ENCODE measurements at places on chromosomes 13 and 19.

GRCh38 chr13:76885203-76886004 lies 801 bp downstream of the KCTD12 start:
- DNase-seq, result peak; percentile 23

- DNase-seq, result no peak
Measured at GRCh38 chr19:10625762-10626138, 397 bp downstream of the SLC44A2 start.

GRCh38 chr19:5864725-5865486 lies 5.4 kb downstream of the FUT5 start:
- DNase-seq, result no peak

DNA sequence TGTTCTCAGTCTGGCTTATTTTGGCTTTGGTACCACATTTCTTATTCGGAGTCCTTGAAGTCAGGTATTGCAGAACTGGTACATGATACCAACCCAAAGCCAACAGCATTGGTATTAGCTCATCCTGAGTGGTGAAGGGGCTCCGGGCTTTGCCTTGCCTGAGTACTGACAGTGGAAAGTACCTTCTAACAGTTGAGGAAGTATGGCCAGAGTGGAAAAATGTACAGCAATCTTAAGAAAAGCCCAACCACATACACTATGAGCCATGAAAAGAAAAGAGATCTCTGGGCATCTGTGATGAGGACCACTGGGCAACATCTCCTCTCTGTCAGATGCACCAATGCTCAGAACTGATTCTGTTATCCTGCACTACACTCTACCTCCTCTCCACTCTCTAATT lies 8.3 kb downstream of the LCP1 start:
- no peak for DNase-seq

- DNase-seq, result no peak
Measured at GRCh38 chr19:11136400-11137101, 19.0 kb downstream of the SPC24 start.

DNA sequence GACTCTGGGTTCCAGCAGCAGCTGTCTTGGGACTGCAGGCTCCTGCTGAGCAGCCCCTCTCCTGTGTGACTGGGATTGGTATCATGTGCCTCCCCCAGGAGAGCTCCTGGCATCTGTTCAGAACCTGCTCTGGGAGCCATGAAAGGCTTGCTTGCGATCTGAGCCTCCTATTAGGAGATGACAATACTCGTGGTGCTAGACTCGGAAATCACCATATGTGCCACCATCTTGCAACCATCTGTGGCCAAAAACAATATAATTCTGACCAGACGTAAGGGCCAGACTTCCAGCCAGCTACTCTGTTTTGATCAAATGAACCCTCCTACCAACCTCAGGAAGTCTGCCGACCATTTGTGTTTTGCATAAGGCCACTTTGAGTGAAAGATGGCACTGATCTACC lies 484.7 kb downstream of the IRS2 start:
- no peak for DNase-seq

GRCh38 chr13:113836768-113837559 lies 26.9 kb downstream of the GAS6 start:
- DNase-seq, result no peak

DNA sequence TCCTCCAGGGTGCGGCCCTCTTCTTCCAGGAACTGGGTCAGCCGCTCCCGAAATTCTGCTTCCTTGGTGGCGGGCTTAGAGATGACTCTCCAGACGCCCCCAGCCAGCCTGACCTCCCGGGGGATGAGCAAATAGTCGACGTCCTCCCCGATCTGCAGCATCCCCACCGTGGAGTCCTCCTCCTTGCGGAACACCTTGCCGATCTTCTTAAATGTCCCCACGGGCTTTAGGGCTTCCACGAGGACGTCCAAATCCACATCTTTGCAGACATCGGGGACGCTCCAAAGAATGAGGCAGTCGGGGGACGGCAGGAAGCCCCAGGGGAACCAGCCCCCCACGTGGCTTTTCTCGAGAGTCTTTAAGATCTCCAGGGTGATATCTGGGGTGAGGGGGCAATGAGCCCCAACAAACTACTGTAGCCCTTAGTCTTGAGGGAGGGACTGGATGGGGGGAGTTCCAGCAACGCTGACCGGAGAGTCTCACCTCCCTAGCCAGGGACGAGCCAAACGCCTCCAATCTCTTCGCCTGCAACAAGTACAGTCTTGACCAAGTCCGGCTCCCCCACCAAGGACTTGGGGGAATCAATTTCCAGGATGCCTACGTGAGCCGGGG lies 608 bp downstream of the CCDC8 start:
- no peak for DNase-seq

DNA sequence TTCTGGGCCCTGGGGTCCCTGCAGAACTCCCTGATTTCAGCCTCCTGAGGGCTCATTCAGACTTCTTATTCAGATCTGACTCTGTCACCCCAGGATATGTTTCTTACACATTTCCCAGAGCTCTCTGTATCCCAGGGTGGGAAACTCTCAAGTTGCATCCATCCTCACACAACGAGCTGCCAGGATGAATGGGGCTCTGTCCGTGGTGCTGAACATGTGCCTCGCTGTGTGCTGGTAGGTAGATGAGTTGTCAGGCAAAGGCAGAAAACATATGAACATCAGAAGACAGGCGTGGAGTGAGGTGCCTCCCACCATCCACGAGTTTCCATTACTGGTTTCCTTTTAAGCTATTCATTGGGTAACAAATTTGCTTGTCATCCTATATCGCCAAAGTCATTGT lies 11.4 kb upstream of the IGFL1 start:
- no peak for DNase-seq

GRCh38 chr13:109135018-109135417 lies 505.6 kb downstream of the MYO16 start:
- DNase-seq, result no peak

- DNase-seq, result no peak
Measured at GRCh38 chr13:94087100-94087499, 392.4 kb downstream of the DCT start.

- DNase-seq, result no peak
Measured at GRCh38 chr19:4090356-4091220, 23.9 kb upstream of the ZBTB7A start.

DNA sequence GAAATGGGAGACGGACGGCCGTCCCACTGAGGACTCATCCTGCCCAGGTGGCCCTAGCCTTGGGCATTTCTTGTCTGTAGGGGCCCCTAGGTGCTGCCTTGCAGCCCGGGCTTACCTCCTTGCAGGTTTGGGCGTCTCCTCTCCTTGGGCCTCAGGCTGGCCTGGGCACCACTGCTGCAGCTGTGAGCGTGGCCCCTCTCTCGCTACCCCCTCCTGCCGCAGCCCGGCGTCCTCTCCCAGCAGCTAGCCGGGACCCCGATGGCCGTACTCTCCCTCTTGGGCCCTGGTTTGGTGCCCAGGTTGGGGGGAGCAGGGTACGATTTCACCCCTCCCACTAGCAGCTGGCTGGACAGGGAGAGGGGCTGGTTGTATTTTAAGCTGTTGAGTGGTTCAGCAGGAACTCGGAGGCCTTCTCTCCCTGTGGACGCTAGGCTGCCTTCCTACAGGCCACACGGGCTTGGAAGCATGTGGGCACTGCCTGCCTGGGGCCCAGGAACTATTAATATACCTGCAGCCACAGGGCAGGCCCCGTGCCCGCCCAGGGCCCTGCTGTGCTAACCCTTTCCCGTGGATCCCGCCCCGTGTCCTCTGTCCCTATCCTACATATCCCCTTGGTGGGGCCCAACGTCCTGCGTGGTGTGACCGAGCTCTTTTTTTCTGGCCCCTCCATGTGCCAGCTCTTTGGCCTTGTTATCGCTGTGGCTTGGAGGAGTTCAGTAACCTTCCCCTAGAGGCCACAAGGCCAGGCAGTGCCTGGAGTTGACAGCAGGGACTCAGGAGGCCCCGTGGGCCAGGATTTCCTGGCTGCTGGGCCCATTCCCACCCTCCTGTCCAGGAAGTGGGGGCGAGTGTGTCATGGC lies 11.7 kb downstream of the NDUFB7 start:
- no peak for DNase-seq

- DNase-seq, result no peak
Measured at GRCh38 chr19:41547569-41547968, 28.4 kb upstream of the CEACAM21 start.

- no peak for DNase-seq
Measured at GRCh38 chr19:12840091-12841079, 2.1 kb downstream of the MAST1 start.

- DNase-seq, result no peak
Measured at GRCh38 chr19:45793178-45793564, 526 bp upstream of the DMWD start.

GRCh38 chr13:60335531-60335930 lies 61.5 kb upstream of the TDRD3 start:
- no peak for DNase-seq

GRCh38 chr19:41595258-41595889 lies 19.4 kb downstream of the CEACAM21 start:
- DNase-seq, result peak; percentile 42

DNA sequence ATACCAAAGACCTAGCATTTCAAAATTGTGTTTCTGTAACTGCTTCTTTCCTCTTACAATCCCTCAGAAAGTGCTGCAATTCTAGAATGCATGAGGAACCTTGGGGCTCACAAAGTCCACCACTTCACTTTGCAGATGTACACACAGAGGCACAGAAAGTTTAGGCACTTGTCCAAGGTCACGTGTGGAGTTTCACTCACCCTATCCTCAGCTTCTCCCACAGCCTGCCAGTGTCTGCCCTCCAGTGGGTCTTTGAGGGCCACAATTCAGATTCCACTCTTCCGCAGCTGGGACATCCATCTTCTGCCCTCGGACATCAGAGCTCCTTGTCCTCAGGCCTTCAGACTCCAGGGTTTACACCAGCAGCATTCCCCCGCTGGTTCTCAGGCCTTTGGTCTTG lies 210.5 kb upstream of the SERP2 start:
- DNase-seq, result no peak

GRCh38 chr13:75660694-75661093 lies 24.6 kb downstream of the LMO7 start:
- no peak for DNase-seq

All from stimulated activated CD4-positive, alpha-beta T cell treated with anti-CD3 and anti-CD28 coated beads, Interleukin-2, amount 100 ng/mL, for 4 hours (primary cell).